T-helper 2 cell (primary cell): ENCODE measurements at places on chromosomes 3 and 15.

GRCh38 chr15:93861956-93862741 lies 369.2 kb upstream of the MCTP2 start:
- no peak for DNase-seq

DNA sequence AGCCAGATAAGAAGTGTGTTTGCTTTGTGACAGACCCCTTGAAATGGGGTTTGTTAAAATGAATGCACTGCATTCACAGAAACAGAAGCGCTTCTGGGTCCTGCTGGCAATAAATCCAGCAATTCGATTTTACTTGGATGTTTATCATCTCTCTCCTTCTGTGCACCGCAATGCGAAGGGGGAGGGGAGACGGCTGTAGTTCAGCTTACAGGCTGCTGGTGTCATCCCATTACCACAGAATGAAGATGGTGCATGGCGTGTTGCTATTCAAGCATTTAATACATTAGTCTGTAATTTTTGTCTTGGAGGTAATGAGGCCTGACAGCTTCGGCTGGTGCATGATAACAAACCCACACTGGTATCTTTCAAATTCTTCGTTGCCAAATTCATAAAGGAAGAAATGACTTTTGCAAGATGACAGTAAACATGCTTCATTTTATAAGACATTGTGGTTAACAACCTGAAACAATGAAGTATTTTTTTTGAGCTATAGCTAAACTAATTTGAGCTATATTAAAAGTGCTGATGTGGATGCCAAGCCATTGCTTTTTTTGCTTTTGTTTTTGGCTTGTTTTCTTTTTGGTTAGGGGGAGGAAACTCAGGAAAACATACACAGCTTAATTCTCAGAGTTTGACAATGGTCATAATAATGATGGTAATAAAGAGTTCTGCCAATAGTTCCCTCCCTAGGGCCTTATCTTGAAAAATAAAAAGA lies 418.3 kb downstream of the OTOL1 start:
- DNase-seq: no peak

DNA sequence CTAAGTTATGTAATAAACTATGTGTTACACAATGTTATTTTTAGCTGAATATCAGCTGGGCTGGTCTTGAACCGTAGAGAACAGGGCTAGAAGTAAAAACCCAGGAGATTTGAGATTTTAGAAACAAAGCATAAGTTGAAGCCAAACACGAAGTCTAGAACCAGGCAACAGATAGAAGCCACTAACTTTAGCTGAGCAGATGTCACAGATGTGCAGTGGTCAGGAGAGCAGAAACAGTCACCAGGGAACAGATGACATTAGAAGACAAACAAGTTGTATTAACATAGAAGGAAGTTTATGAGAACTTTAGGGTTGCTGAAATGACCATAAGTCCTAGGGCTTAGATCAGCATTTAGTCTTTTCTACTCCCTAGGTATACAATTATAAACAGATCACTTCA lies 731.0 kb downstream of the ZNF385D start:
- DNase-seq: no peak

DNA sequence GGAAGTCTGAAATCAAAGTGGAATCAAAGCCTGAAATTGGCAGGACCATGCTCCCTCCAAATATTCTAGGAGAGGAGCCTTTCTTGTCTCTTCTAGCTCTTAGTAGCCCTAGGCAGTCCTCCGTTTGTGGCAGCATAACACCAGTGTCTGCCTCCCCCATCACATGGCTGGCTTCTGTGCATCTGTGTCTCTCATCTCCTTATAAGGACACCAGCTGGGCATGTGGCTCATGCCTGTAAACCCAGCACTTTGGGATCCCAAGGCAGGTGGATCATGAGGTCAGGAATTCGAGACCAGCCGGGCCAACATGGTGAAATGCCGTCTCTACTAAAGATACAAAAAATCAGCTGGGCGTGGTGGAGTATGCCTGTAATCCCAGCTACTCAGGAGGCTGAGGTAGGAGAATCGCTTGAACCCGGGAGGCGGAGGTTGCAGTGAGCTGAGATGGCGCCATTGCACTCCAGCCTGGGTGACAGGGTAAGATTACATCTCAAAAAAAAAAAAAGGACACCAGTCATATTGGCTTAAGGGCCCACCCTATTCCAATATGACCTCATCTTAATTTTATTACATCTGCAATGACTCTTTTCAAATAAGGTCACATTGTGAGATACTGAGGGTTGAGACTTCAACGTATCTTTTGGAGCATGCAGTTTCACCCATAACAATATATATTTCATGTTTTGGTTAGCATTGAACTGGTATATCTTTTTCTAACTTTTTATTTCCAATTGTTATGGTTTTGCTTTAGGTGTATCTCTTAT lies 148.0 kb upstream of the TPM1 start:
- DNase-seq: no peak

DNA sequence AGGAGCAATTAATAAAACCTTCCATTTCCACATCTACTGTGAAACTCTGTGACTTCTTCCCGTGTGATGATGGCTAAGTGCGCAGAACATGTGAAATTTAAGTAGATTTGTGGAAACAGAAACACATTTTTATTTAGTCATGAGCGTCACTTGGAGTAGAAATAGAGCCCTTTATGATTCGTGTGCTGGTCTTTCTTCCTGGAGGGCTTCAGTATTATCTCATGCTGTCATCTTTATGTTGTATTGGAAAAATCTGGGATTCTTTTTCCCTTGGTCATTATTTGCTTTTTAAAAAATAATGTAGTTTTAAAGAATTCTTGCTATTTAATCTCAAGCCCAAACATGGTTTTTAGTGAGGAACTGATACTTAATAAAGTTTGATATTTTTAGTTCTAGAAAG lies 284.0 kb upstream of the CTDSPL start:
- DNase-seq: no peak

GRCh38 chr15:94858449-94858848 lies 627.1 kb downstream of the MCTP2 start:
- DNase-seq: no peak

- DNase-seq: no peak
Observed at GRCh38 chr3:149975919-149976318, 5.2 kb upstream of the PFN2 start.

DNA sequence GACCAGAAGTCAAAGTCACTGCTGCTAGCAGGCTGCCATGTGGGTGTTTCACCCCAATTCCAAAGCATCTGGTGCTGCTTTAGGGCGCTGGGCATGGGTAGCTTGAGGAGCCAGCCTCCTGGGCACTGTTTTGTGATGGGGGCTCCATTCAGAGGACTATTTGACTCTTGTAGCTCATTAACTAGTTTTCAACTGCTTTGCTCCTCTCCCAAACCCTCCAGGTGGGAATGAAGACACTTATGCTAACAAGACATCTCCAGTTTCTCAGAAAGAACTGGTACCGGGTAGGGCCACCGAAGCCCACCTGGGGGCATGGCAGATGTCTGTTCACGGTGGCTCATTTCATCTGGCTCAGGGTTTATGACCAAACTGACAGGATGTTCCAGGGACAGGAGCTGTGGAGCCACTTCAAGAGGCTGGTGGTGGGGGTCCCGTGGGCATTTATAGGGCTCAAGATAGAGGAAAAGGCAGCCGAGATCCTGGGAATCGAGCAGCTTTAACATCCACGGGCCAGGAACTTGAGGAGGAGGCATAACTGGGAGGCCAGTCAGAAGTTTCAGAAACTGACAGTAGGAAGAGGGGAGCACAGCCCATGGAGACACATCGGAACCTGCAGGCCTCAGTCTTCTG lies 17.7 kb downstream of the AMOTL2 start:
- no peak for DNase-seq

GRCh38 chr3:149382518-149382917 lies 5.1 kb upstream of the TM4SF1 start:
- no peak for DNase-seq

GRCh38 chr3:196336319-196337145 lies 1.7 kb downstream of the TM4SF19 start:
- DNase-seq: no peak

GRCh38 chr3:97089621-97090020 lies 275.2 kb downstream of the EPHA6 start:
- DNase-seq: no peak

DNA sequence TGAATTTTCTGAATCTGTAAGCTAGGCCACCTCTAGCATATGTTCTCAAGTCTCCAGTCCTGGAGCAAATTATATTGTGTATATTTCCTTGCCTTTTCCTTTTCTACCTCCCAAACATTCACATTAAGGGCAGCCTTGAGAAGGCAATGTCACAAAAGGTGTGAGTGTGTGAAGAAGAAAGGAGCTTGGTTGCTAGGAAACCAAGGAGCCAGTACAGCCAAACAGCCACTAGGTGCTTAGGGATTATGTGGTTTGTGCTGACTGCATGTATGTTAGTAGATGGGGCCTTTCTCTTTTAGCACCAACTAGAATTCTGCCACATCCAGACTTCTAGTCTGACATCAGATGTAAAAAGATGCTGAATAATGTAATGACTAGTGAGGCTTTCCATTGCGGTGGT lies 118.8 kb upstream of the DAZL start:
- no peak for DNase-seq

- DNase-seq: no peak
Observed at GRCh38 chr3:63960048-63960711, 48.0 kb upstream of the SCAANT1 start.

DNA sequence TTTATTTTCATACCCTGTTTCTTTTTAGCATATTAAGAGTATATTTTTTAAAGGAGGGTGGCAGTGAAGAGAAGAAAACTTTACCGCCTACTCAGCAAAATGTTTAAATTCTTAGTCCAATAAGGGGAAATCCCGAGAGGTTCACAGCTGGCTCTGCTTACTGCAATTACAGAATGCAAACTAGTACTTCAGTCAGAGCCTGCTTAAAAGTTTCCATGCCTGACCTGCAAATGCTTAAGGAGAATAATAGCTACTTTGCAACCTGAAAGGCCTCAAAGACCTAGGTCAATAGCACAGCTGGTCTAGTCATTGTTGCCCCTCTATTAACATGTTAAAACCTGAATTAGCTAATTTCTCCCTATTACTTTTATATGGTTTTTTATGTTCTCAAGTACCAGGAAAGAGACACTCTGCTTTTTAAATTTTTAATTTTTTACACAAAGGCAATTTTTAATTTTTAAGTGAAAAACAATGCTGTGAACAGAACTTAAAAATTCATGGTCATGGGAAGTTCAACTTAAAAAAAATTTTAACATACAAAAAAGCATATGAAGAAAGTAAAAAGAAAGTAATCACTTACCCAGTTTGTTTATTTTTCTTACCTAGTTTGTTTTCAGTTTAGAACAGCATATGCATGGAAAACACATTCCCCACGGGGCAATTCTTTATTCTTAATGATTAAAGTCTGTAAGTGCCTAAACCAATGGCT lies 79.2 kb downstream of the P3H2 start:
- DNase-seq: no peak

DNA sequence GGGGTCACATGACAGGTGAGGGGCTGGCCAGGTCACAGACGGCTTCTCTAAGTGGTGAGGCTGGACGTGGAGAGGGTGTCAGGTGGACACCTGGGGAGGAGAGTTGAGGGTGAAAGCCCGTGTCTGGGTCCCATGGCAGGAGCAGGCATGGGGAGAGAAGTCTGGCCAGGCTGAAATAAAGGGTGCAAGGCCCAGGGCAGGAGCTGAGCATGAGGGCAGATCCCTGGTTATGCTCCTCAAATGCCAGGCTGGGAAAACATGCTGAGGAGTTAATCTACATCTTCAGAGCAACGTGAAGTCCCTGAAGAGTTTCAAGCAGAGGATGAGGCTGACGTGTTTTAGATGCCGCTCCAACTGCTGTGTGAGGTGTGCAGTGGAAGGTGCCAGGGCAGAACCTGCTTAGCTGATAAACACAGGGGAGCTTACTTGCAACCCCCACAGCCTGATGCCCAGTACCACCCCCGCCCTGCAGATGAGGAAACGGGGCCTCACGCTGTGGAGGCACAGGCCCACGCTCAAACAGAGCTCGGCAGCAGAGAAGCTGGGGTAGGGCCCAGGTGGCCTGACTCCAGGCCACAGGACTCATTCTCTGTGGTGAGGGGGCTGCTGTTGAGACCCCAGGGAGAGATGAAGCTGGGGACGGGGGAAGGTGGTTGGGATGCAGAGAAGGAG lies 40.5 kb downstream of the HCN4 start:
- no peak for DNase-seq

DNA sequence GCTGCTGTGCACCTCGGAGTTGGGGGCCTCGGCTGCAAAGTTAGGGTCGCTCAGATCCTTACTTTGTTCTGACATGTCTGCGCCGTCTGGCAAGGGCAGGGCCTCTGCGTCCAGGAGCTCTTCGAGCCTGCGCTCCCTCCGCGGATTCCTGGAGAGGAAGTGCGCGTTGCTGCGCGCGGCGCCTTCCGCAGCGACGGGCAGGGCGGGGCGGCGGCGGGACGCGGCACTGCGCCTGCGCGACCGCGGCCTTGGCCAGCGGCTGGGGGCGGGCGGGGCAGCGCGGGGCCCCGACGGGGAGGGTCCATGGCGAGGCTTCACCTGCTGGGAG lies at the start of gene NDN:
Gene NDN (minus strand): TSS at position 163 of the 328 bp plus-strand sequence. CDS start 88 bp downstream, at position 75.
- no peak for DNase-seq

GRCh38 chr3:192181151-192181550 lies 546.2 kb downstream of the FGF12 start:
- no peak for DNase-seq

GRCh38 chr3:29597376-29598008 lies 316.6 kb downstream of the RBMS3 start:
- DNase-seq: no peak

GRCh38 chr3:89145995-89146394 lies 38.6 kb downstream of the EPHA3 start:
- no peak for DNase-seq
